ENCODE measurements at places on chromosomes 13 and 19.

- DNase-seq, result no peak
Measured at GRCh38 chr13:46526740-46527139, 26.2 kb upstream of the LRCH1 start.

- DNase-seq, result no peak
Measured at GRCh38 chr19:6414793-6415590, 9.6 kb downstream of the KHSRP start.

DNA sequence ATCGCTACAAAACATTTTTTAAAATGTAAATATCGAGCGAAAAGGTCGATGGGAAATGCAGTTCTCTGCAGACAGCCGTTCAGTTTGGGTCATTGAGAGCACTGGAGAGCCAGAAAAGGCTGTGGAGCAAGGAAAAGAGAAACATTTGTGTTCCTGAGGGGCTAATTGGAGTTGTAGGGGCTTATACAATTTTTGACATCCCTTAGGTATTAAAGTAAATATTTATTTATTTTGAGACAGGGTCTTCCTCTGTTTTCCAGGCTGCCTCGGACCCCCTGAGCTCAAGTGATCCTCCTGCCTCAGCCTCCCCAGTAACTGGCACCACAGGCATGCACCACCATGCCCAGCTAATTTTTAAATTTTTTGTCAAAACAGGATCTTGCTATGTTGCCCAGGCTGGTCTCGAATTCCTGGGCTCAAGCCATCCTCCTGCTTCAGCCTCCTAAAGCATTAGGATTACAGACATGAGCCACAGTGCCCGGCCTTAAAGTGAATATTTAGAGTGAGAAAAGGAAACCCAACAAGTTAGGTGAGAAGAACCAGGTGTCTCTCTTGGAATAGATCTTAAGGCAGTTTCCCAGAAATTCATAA, 825 bp upstream of the YIF1B start:
- no peak for DNase-seq

- DNase-seq, result no peak
Measured at GRCh38 chr13:46586751-46587514, 34.0 kb downstream of the LRCH1 start.

GRCh38 chr13:33956346-33956745, 138.4 kb downstream of the RFC3 start:
- DNase-seq, result no peak

DNA sequence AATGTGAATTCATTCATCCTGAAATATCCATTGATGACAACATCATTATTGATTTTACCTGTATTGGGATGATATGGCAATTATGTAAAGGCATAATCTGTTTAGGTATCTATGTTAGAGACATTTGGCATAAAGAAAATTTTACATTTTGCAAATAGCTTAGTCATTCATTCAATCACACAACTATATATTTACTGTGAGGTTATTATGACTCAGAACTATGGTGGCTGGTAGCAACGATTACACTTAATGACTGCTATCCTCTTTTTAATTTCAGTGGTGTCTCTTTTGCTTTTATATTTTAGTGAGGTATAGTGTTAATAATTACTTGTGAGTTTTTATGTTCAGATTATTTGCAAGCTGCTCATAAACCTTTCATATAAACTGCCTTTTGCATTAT, 955.9 kb downstream of the SLITRK6 start:
- DNase-seq, result no peak

DNA sequence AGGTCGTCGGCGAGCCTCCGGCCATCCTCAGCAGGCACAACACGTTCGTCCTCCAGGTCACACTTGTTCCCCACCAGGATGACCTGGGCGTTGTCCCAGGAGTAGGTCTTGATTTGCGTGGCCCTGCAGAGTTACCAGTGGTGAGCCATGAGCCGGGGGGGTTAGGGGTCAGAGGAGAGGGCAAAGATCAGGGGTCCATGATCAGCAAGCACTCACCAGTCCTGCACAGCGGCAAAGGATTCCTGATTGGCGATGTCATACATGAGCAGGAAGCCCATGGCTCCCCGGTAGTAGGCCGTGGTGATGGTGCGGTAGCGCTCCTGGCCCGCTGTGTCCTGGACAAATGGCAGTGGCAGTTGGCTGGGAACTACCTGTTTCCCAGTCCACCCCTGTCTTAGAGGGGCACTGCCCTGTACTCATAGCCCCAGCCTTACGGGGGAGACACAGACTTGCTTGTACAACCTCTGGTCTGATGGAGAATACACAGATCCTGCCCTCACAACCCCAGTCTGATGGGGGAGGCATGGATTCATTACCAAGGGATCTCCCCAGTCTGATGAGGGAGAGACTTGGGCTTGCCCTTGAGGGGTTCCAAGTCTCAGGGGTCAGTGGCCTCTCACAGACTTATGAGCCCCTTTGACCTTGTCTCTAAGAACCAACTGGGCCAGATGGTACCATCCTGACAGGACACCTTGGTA, 3.9 kb downstream of the RAB3D start:
- no peak for DNase-seq

DNA sequence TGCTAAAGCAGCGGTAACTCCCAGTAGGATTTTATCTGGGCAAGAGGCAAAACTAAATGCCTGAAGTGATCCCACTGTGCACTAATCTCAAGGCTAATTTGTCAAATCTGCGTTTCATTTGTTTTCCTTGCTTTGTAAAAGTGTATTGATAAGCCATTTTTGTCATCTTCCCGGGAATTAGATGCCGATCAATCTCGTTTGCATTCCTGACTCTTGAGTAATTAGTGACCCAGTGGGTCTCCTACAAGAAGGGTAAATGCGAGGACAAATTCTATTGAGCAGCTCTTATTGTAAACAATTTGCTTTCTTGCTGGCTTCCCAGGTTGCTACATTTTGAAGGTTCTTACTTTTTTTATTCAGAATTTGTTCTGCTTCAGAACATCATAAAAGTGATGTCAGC, 129.7 kb downstream of the EFNB2 start:
- DNase-seq, result no peak

GRCh38 chr19:29269641-29270040, 56.7 kb upstream of the UQCRFS1 start:
- no peak for DNase-seq

DNA sequence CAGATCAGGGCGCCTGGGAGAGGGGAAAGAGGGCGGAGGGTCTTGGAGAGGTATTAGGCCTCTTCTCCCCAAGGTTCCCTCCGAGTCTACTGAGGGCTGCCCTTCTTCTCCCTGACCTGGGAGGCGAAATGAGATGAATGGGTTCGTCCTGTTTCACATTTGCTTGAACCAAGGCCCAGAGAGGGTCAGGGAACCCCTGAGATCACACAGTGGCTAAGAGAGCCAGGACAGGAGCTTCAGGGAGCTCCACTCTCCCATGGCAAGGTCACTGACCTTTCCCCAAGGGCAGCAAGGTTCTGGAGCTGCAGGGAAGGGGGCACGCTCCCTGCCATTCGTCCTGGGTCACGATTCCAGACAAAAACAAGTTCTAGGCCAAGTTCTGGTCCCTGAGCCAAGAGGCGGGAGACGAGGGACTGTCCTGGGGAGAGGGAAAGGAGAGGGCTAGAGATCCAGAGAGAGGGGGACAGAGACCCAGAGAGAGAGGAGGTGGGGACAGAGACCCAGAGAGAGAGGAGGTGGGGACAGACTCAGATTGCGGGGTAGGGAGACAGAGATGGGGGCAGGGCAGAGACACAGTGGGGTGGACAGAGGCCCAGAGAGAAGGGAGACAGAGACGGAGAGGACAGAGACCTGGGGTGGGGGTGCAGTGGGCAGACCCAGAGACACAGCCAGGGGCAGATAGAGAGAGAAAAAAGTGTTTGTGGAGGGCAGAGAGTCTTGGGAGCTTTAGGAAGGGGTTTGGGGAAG, 541 bp downstream of the ASPDH start:
- DNase-seq, result no peak

GRCh38 chr19:45047188-45047797, 8.4 kb downstream of the CLASRP start:
- no peak for DNase-seq

GRCh38 chr13:50809133-50810090, 34.1 kb downstream of the DLEU7 start:
- no peak for DNase-seq

GRCh38 chr13:64684685-64685431, 2545.3 kb downstream of the PCDH9 start:
- no peak for DNase-seq

DNA sequence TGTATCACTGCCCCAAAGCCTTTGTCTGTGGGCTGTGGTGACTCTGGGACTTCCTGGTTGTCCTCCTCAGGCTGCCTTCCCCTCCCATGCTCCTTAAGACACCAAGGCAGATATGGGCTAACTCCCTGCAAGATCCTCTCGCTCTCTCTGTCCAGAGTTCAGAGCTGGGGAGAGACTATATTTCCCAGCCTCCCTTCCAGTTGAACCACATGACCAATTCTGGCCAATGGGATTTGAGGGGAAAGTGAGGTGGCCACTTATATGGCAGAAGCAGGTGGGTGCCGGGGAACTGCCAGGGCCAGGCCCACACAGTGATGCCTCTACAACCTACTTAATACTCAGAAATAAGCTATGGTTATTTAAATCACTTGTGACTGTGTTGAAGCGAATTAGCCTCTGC, 16.2 kb upstream of the ANGPTL8 start:
- DNase-seq, result no peak

GRCh38 chr13:39036212-39036611, 1.7 kb downstream of the PROSER1 start:
- DNase-seq, result no peak

- DNase-seq, result no peak
Measured at GRCh38 chr13:36192166-36192565, 22.2 kb downstream of the SOHLH2 start.

DNA sequence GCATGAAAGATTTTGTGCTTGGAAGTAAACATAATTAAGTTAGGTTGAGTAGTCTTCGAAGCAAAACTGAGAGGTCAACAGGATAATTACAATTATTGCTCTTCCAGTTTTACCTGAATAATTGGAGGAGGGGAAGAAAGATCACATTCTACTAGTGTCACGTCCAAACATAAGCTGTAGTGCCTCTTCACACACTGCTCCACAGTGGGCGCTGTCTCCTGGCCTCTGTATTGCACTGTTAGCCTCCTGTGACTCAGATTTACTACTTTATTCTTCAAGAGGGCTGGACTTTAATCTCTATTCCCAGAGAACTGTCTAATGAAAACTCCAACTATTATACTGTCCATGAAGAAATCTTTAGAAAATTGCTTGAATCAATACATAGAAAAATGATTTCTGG, 62.9 kb downstream of the TRPC4 start:
- no peak for DNase-seq

DNA sequence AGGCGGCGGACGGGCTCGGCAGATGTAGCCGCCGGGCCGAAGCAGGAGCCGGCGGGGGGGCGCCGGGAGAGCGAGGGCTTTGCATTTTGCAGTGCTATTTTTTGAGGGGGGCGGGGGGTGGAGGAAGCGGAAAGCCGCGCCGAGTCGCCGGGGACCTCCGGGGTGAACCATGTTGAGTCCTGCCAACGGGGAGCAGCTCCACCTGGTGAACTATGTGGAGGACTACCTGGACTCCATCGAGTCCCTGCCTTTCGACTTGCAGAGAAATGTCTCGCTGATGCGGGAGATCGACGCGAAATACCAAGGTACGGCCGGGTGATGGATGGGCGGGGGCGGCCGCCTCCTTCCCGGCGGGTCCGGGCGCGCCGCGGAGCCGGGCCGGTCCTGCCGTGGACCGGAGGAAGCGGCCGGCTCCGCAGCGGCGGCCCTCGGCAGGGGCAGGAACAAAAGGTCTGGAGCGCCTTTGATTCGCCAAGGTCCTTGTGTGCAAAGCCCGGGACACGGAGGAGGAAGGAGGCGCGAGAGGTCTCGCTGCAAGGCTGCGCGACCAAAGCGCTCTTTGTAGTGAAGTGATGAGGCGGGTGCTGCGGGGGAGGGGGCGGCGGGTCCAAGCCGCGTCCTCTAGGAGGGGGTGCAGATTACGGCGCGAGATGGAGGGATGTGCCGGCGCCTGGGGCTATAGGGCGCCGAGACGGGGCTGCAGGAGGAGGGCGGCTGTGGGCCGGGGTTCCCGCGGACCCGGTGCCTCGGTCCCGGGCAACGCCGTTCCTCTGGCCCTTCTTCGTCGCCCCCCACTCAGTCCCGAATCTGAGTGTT, 689 bp downstream of the ING1 start:
- peak; percentile 37 for DNase-seq

DNA sequence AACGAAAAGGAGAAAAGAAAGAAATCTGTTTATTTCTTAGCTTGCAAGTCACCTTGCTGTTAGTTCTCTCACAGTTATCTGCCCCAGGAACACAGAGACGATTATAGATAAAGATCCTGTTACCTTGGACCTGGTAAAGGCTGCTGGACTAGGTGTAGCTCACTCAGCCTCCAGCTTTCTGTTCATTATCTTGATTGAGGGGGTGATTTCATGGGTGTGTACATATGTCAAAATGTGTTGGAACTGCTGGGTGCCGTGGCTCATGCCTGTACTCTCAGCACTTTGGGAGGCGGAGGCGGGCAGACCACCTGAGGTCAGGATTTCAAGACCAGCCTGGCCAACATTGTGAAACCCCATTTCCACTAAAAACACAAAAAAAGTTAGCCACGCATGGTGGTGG, 27.9 kb downstream of the CERS4 start:
- DNase-seq, result no peak

DNA sequence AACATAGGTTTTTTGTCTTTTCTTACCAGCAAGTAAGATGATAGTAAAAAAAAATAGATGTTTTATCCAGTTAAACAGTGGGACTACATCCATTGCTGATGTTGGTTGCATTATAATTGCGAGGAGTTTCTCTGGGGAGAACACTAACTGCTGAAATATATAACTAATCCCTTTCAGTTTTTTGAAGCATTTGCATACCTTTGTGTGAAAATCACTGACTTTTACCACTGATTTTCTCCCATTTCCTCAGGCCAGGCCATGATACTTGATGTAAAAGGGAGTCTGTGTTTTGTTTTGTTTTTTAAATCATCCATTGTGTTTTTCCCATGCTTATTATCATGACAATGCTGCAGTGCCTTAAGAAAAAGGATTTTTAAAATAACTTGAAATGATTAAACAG, 699.5 kb downstream of the PCDH9 start:
- no peak for DNase-seq

DNA sequence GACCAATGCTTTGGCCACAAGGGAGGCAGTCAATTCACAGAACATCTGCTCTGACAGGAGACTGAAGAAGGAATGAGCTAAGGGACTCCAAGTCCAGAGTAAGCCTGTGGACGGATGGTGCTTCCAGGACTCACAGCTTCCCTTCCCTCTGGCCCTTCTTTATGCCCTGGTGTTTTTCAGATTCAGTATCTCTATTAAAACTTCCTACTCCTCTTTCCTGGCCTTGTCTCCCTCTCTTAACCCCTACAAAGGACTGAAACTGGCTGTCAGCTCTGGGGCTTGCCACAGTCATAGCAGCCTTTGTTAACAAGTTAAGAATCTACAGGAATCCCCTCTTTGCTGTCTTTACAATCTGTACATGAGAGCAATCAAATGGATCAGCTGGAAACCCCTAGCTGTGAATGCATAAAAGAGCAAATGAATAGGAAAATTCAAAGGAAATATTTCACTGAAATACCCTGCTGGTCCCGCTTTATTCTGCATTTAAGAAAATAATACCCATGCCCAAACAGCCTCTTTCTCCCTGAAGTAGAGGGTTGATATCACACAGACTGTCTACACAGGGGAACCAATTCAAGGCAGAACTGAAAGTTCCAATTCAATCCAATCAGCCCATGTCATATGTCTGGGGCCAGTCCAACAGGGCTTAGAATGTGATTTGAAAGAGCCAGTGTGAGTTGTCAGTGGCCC, 192.3 kb downstream of the MZT1 start:
- DNase-seq, result no peak

Measured in stimulated activated CD4-positive, alpha-beta T cell treated with anti-CD3 and anti-CD28 coated beads, Interleukin-1b, Interleukin-23, amount 100 ng/mL, for 1 hour (primary cell).